ENCODE measurements at places on chromosomes 7 and 10. TPM values are rescaled to one million over a fixed set of nuclear protein-coding genes. Genes with fewer than 3 reads are reported as not detected.

The TAS2R41 gene
- total RNA-seq, result not detected

DNA sequence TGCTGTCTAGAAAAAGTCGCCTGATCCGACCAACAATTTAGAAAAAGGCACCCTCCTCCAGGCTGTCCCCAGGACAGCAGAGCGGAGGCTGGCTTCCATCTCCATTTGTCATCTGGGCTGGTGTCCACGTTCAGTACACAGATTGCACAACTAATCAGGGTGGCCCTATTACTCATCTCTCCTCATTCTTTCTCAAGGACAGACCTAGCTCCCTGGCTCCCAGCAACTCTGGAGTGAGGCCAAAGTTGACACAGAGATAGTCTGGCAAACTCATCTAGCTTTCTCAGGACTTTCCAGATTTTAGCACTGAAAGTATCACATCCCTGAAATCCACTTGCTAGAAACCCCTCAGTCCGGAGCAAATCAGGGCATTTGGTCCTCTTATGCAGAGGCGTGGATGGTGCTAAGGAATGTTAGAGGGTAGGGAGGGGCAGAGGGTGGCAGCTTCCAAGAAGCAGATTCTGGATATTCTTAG, 75.1 kb downstream of the DNAH11 start:
- H3K4me1 ChIP-seq, result no peaks in the 10 kb centered on the region
- peak; percentile 23 for DNase-seq
- no peaks in the 10 kb centered on the region for H3K27me3 ChIP-seq
- no peak overlapping the region for H3K4me3 ChIP-seq

The SFMBT2 gene
- 25.1 TPM for total RNA-seq

The OPN4 gene
- total RNA-seq, result not detected

- H3K27ac ChIP-seq, result no peak overlapping the region
- H3K36me3 ChIP-seq, result no peaks in the 10 kb centered on the region
- H3K27me3 ChIP-seq, result no peaks in the 10 kb centered on the region
- no peak for DNase-seq
- peaks cover 2% of the 10 kb centered on the region for H3K4me1 ChIP-seq
- H3K4me3 ChIP-seq, result no peak overlapping the region
Observed at GRCh38 chr7:53600296-53600695, 564.9 kb downstream of the POM121L12 start.

DNA sequence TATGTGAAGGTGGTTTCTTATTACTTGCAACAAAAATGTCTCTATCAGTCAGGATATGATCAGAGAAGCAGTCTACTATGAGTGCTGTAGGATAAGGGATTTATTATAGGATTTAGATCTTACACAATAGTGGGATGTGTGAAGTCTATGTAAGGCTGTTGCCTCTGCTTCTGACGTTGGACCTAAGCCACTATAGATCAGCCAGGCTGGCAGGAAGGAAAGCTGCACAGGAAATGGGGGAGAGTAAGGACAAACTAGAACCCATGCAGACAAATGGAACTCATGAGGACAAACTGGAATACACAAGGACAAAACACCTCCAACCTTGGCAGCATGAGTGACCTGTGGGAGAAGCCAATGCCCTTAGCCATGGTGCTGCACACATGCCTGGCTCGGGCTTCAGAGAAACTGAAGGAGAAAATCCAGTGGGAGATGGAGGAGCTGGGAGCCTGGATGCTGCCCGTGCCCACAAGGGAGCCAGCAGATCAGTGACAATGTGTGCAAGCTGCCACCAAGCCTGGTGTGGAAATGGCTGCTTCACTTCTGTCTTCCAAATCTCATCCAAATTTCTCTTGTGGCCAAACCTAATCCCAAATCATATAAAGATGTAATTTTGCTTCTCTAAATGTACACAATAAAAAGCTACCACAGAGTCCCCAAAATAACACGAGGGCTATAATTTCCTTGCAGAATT, 147.0 kb upstream of the PCGF5 start:
- H3K4me3 ChIP-seq, result no peak overlapping the region
- peaks cover 3% of the 10 kb centered on the region for H3K4me1 ChIP-seq

The ZP3 gene
- 11.2 TPM for total RNA-seq

DNA sequence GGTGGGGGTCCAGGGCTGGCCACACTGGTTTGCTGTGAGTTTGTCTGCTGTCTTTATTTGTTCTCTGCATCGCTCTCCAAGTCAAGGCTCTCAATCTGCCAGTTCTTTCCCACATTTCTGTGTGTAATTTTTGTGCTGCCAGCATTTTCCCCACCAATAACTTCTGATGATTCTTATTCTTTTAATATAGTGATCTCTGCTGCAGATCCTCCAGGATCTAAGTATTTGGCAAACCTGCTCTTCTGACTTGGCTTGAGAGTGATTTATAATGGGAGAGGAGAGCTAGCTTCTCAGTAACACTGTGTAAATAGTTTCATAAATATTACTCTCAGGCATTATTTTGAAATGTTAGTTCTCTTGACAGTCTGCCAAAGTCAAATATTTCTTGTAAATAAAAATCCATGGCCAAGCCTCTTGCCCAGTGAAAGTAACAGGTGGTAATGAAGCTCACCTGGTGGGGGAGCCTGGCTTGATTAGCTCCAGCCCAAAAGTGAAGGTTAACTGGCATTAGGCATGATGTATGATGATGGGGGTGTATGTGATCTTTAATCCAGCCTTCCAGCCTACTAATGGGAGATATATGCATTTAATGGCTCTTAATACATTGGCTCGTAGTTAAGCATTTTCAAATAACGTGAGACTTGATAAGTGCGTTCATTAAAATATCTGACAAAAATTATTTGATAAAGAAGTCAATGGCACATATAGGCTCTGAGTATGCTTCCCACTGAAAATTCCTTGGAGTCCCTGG, 1055.9 kb downstream of the KCNMA1 start:
- H3K4me3 ChIP-seq, result no peak overlapping the region
- no peak overlapping the region for H3K27ac ChIP-seq
- no peaks in the 10 kb centered on the region for H3K27me3 ChIP-seq
- DNase-seq, result no peak

The AKR1E2 gene
- 4.5 TPM for total RNA-seq

- H3K27ac ChIP-seq, result no peak overlapping the region
- no peak overlapping the region for H3K4me3 ChIP-seq
- peaks cover 5% of the 10 kb centered on the region for H3K4me1 ChIP-seq
- no peaks in the 10 kb centered on the region for H3K36me3 ChIP-seq
Observed at GRCh38 chr10:48527756-48528155, 77.1 kb downstream of the ARHGAP22 start.

DNA sequence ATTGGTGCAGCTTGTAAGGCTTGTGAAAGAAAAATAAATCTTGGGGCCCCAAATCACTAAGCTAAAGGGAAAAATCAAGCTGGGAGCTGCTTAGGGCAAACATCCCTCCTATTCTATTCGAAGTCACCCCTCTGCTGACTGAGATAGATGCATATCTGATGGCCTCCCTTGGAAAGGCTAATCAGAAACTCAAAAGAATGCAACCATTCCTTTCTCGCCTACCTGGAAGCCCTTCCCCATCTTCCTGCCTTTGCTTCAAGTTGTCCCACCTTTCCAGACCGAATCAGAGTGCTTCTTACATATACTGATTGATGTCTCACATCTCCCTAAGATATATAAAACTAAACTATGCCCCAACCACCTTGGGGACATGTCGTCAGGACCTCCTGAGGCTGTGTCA, 240.3 kb downstream of the SKIDA1 start:
- no peaks in the 10 kb centered on the region for H3K4me1 ChIP-seq
- no peak for DNase-seq

- H3K4me1 ChIP-seq, result peaks cover 2% of the 10 kb centered on the region
- H3K27me3 ChIP-seq, result no peaks in the 10 kb centered on the region
- no peak for DNase-seq
- H3K4me3 ChIP-seq, result no peak overlapping the region
Observed at GRCh38 chr10:61404751-61405150, 48.4 kb downstream of the TMEM26 start.

GRCh38 chr7:149280151-149280550, 18.2 kb downstream of the ZNF783 start:
- no peaks in the 10 kb centered on the region for H3K4me1 ChIP-seq
- H3K4me3 ChIP-seq, result no peak overlapping the region
- no peak for DNase-seq
- H3K27me3 ChIP-seq, result no peaks in the 10 kb centered on the region
- no peak overlapping the region for H3K27ac ChIP-seq

The ERLIN1 gene
- 23.1 TPM for total RNA-seq

DNA sequence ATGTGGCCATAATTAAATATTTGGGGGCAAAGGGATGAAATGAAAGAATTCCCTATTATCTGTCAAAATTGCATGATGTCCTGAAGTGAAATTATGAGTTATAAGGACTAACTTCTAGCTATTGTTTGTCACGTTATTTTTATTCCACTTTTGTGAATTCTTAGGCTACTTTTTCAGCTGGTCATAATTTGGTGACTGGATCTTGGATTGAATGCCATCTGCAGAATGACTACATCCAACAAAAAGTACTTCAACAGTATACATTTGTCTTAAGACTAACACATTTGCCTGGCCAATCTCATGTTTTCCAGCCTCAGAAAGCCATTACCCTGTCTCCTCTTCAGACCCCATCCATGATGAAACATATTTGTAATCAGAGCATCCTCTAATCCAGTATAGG, 48.1 kb upstream of the WNT16 start:
- no peak overlapping the region for H3K27ac ChIP-seq
- H3K4me1 ChIP-seq, result no peaks in the 10 kb centered on the region
- no peak for DNase-seq

The SDHAF3 gene
- total RNA-seq, result 5.7 TPM

The OR6B1 gene
- total RNA-seq, result not detected

The NUTM2B gene
- 0.36 TPM for total RNA-seq

- no peak overlapping the region for H3K4me3 ChIP-seq
- H3K4me1 ChIP-seq, result peaks cover 19% of the 10 kb centered on the region
- H3K27me3 ChIP-seq, result no peaks in the 10 kb centered on the region
- no peaks in the 10 kb centered on the region for H3K36me3 ChIP-seq
- no peak overlapping the region for H3K27ac ChIP-seq
- DNase-seq, result no peak
Observed at GRCh38 chr10:124068929-124069328, 24.5 kb downstream of the CHST15 start.

DNA sequence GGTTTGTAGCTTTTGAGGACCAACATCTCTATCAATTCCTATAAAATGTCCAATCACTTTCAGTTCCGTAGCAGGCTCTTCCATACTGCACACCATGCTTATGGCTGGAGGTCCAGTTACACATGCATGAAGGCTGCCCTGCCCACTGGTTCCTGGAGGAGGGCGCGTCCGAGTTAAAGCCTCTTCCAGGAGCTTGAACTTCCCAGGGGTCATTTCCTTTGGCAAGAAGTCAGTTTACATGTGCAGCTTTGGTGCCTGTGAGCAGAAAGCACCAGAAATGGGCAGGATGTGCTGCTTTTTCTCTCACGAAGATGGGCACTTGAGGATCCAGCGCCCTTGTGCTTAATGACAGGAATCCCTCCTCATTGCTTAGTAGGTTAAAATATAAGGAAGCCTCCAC, 17.6 kb upstream of the PHYH start:
- H3K4me3 ChIP-seq, result no peak overlapping the region
- H3K4me1 ChIP-seq, result no peaks in the 10 kb centered on the region
- H3K36me3 ChIP-seq, result no peaks in the 10 kb centered on the region
- no peak overlapping the region for H3K27ac ChIP-seq
- no peak for DNase-seq

The PRPS1L1 gene
- total RNA-seq, result not detected

- H3K27ac ChIP-seq, result peak overlapping the region; percentile 99
- H3K4me1 ChIP-seq, result peaks cover 3% of the 10 kb centered on the region
- H3K36me3 ChIP-seq, result no peaks in the 10 kb centered on the region
- peak overlapping the region; percentile 96 for H3K4me3 ChIP-seq
- DNase-seq, result peak; percentile 39
Observed at GRCh38 chr10:119595676-119596515, 868 bp downstream of the TIAL1 start.

DNA sequence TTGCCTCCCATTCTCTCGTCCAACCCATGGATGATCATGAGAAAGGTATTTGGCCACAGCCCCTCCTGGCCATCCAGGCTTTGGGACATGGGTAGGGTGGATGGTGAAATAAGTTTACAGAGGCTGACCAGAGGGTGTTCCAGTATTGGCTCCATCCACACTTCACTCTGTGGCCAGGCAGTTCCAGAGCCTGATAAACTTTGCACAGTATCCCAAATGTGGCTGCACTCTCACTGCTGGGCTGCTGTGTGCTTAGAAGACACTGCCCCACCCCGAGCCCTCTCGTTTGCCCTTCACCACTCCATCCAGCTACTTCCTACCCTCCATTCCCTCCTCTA, 72.0 kb upstream of the ZMIZ1 start:
- no peaks in the 10 kb centered on the region for H3K27me3 ChIP-seq
- no peak for DNase-seq
- no peaks in the 10 kb centered on the region for H3K36me3 ChIP-seq
- H3K27ac ChIP-seq, result no peak overlapping the region
- no peak overlapping the region for H3K4me3 ChIP-seq

The OAT gene
- 76.5 TPM for total RNA-seq

The OPALIN gene
- not detected for total RNA-seq

DNA sequence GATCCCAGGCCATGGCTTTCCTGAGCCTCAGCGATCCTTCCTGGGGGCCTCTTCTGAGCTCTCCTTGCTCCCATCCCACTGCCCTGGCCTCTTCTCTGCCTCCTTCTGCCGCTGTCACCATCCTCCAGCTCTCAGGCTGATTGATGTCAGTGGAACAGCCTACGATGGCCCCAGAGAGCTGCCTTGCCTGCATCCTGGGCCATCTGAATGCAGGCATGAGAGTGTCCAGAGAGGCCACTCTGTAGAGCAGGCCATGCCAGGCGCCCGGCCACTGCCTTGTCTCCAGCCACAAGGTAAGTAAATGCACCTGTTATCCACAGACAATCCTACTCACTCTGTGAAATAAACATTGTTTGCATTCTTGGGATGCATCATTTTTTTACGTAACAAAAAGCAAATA, 171.4 kb upstream of the PPP2R2D start:
- DNase-seq, result no peak
- H3K4me3 ChIP-seq, result no peak overlapping the region
- H3K27me3 ChIP-seq, result no peaks in the 10 kb centered on the region
- no peaks in the 10 kb centered on the region for H3K36me3 ChIP-seq

DNA sequence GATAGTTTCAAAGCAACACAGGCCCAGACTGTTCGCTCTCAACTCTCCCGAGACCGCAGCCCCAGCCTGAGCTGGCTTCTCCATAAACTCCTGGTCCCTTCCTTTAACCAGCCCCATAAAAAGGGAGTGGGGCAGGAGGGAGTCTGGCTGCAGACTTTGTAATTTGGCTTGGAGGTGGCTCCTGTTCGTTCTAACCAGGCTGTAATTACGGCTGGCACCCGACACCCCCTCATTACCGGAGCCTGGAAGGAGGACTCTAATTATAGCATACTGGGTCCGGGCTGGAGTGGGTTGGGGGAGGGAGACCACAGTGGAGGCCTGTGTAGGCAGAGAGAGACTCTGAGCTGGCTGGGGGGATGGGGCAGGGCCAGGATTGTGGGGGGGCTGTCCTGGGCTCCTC, 49.7 kb downstream of the UNC5B start:
- peaks cover 9% of the 10 kb centered on the region for H3K4me1 ChIP-seq
- no peak overlapping the region for H3K27ac ChIP-seq
- H3K36me3 ChIP-seq, result no peaks in the 10 kb centered on the region
- DNase-seq, result no peak
- no peak overlapping the region for H3K4me3 ChIP-seq

- H3K36me3 ChIP-seq, result no peaks in the 10 kb centered on the region
- no peaks in the 10 kb centered on the region for H3K27me3 ChIP-seq
- no peak overlapping the region for H3K4me3 ChIP-seq
- no peaks in the 10 kb centered on the region for H3K4me1 ChIP-seq
- no peak for DNase-seq
- no peak overlapping the region for H3K27ac ChIP-seq
Observed at GRCh38 chr10:115977855-115978254, 295.2 kb downstream of the GFRA1 start.

The DNAJB9 gene
- 19.0 TPM for total RNA-seq

GRCh38 chr7:70786076-70786475, 345.9 kb upstream of the GALNT17 start:
- H3K27ac ChIP-seq, result no peak overlapping the region
- no peaks in the 10 kb centered on the region for H3K36me3 ChIP-seq
- H3K4me3 ChIP-seq, result no peak overlapping the region

The ARHGEF35 gene
- 3.9 TPM for total RNA-seq

All from ovary (tissue), 10 donors.